Stimulated activated CD4-positive, alpha-beta T cell treated with anti-CD3 and anti-CD28 coated beads, Interleukin-12 subunit alpha, Interleukin-12 subunit beta, amount 100 ng/mL, for 4 hours (primary cell): ENCODE measurements at places on chromosomes 11 and 22.

DNA sequence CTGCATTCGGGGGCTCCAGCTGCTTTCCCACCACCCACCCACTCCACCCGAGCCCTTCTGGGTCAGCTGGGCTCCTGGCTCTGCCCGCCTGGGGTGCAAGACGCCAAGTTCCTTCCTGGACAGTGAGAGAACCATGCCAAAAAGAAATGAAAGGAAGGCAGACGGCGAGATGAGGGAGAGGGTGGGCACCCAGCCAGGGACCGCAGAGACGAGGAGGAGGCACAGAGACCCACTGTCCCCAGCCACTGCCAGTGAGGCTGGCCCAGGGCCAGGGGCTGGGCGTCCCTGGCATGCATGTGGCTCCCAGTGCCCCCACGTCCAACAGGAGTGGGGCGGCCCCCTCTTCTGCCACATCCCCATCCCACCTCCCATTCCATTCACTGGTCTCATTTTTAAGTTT, 10.8 kb upstream of the CD81 start:
- no peak for DNase-seq

DNA sequence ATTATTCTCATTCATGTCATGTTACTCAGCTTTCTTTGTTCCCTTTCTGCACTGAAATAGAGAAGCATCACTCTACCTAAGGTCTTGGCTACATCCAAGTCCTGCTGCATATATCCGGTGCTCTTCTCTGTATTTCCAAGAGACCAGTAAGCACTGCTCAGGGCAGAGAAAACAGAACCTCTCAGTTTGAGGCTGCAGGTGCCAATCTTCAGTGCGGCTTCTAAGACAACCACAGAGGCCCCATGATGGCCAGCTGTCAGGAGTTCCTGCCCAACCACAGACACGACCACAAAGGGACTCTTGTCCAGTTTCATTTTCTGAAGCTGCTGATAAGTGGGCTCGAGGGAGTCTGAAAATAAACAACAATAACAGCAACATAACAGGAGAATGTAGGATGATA, 378.4 kb upstream of the PITPNB start:
- no peak for DNase-seq

GRCh38 chr11:6353367-6353987, 33.2 kb upstream of the CAVIN3 start:
- DNase-seq: peak; percentile 47

DNA sequence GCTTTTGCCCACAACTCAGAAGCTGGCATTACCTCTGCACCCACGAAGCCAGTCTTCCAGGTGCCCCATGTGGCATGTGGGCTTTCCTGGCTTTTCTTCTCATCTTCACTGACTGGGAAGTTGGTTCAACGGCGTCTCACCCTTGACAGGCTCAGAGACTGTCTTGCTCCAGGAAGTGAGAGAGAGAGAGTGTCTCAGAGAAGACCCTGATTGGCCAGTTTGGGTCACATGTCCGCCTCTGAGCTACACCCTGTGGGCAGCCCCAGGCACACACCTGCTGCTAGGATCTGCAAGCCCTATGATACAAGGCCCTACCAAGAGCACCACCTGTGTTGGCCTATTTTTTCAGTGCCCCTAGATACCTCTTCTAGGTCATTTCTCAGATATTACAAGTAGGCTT, 39.0 kb downstream of the RTL6 start:
- no peak for DNase-seq
